Hematopoietic multipotent progenitor cell treated with erythropoietin and hydrocortisone succinate and interleukin-3 and kit ligand, for 6 days (in vitro differentiated cells): ENCODE measurements at places on chromosomes 12 and 14.

DNA sequence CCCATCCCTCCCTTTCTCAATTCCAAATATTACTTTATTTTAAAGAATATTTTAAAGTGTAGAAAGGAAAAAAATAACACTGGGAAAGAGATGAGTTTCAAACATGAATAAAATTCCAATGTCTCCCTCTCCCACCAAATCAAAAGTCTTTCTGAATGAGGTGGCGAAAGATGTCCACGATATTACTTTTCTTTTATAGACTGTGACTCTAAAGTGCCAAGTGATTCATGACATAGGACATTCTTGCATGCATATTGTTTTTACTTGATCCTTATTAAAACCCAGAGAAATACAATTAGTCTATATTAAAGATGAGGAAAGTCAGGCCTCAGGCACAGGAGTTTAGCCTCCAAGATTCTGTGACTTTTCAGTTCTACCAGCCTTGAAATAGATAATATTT is 16.0 kb upstream of the LUM start:
- DNase-seq, result no peak

DNA sequence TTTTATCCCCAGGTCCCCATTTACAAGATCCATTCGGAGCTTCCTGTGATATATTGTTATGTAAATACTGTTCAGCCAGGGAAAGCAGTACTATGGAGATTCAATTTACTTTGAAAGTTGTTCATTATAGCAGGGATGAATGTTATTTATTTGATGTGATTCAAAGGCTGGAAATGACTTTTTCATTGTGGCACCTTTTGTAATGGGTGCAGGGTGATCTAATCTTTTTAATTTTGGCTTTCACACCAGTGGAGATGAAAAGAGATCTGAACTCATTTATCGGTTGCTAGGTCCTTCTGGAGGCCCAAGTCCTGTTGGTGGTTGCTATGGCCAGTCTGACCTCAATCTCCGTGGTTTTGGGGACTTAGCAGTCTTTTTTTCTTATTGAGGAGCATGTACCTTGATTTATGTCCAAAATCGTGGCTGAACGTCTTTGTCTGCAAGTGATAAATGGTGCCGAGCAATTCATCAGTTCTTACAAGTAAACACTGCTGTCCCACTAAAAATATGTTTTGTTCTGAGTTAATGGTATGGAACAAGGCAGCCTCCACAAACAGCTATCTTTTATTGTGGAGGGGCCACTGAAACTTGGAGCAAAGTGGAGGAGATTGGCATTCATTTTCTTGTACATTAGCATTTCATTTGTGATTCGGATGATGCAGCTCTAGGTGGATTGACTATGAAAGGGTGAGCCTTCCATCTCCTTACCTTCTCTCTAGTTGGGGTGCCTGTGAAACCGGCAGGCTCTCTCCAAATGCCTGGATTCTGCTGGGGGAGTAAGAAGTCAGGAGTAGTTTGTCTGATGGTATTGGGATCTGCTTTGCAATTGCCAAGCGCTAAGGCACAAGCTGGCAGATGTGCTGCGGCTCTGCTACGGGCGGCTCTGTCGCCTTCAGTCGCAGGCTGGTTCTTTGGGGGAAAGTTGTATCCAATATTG is 2.0 kb downstream of the RMST start:
- no peak for DNase-seq

DNA sequence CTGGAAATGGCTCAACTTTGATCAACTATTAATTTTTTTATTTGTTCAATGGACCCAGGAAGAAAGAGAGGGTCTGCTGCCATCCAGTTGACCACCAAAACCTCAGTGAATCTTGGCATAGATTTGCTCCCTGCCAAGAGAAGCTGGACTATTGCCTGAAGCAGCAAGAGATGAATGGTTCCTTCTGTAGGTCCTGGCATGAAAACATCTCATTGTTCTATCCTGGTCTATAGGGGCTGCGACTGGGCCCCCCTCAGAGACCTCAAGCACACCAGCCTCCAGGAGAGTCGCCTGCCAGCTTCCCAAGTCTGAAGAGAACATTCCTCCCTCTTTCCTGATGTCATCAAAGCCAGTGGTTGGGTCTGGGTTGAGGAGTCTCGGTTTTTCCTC is 204.9 kb downstream of the TMX1 start:
- DNase-seq, result no peak

- peak; percentile 18 for DNase-seq
Measured at GRCh38 chr14:39109893-39110715, 4.0 kb upstream of the GEMIN2 start.

GRCh38 chr14:20671597-20672283 is 12.6 kb upstream of the RNASE4 start:
- no peak for DNase-seq

GRCh38 chr14:50941151-50941550 is 3.1 kb downstream of the PYGL start:
- no peak for DNase-seq

GRCh38 chr14:35352274-35353233 is 52.0 kb downstream of the NFKBIA start:
- DNase-seq, result no peak

GRCh38 chr12:117501076-117501869 is 139.8 kb upstream of the NOS1 start:
- no peak for DNase-seq

DNA sequence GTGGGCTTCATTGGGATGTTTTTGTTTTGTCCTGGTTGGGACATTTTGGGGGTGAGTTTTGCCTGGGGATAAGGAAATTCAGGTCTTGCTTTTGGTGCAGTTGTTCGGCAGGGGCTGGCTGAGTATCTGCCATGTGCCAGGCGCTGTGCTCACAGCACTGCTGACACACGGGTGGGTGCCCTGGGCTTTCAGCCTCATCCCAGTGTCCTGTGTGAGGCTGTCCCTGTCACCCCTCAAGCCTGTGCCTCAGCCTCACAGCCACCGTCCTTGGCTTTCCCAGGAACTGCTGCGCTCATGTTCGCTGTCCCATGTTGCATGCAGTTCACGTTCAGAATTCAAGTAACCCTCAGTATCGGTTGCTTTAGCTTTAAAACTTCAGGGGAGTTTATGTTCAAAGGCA is 24.9 kb downstream of the XRCC3 start:
- DNase-seq, result no peak

GRCh38 chr12:130832561-130833209 is 6.4 kb downstream of the STX2 start:
- DNase-seq, result peak; percentile 96

DNA sequence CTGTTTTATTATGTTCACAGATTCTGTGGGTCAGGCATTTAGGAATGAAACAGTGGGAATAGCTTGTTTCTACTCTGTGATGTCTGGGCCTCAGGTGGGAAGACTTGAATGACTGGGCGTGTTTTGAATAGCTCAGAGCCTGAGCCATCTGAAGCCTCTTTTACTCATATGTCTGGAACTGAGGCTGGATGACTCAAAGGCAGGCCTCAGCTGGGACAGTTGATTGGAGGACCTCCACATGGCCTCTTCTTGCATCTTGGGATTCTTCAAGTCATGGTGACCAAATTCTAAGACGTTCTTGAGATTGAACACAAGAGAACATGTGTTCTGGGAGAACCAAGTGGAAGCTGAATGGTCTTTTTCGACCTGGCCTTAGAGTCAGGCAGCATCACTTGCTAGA is 45.8 kb upstream of the TBX3 start:
- DNase-seq, result no peak

DNA sequence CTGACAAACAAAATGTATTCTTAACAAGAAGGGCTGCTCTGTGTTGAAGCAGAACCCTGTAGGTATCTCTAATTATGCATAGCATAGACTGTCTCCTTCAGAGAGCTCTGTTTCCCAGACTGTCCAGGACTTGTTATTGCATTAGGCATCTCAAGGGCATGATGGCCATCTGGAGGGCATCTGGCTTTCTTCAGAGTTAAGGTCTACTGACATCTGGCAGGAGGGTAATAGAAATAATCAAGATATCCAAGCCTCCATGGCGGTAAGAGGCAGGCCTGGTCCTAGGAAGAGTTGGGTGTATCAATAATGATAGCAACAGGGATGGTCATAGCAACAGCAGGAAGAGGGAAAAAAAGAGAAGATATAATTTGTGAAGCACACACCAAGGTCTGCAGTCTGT is 161.2 kb downstream of the TTC8 start:
- DNase-seq, result no peak

DNA sequence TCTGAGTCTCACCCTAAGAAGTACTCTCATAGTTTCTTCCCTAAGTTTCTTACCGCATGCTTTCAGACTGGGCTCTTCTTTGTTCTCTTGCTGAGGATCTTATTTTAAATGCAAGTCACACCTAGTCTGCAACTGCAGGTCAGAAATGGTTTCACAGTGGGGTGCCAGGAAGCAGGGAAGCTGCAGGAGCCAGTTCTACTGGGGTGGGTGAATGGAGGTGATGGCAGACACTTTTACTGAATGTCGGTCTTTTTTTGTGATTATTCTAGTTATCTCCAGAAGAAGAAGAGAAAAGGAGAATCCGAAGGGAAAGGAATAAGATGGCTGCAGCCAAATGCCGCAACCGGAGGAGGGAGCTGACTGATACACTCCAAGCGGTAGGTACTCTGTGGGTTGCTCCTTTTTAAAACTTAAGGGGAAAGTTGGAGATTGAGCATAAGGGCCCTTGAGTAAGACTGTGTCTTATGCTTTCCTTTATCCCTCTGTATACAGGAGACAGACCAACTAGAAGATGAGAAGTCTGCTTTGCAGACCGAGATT is 1.7 kb downstream of the FOS start:
- DNase-seq, result no peak

DNA sequence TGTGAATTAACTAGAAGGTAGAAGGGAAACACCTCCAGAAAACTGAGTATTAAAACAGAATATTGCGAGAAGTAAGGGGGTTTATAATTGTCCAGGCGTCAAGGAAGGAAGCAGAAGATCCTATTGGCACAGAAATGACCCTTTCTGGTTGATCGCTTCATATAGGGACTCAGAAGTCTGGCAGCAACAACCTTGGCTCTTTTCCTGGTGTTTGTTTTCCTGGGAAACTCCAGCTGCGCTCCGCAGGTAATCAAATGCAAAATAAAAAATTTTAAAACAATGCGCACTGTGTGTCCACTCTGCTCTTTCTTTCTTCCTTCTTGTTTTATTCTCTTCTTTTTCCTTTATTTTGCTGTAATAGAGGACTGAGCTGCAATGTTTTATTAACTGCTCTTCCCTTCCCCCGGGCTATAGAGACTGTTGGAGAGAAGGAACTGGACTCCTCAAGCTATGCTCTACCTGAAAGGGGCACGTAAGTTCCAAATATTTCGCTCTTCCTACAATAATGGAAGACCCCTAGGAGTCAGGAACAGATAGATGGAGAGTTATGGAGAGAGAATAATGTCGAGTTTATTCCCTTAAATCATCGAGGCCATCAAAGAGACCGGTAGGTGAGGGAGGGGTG is 737 bp downstream of the SPX start:
- no peak for DNase-seq

DNA sequence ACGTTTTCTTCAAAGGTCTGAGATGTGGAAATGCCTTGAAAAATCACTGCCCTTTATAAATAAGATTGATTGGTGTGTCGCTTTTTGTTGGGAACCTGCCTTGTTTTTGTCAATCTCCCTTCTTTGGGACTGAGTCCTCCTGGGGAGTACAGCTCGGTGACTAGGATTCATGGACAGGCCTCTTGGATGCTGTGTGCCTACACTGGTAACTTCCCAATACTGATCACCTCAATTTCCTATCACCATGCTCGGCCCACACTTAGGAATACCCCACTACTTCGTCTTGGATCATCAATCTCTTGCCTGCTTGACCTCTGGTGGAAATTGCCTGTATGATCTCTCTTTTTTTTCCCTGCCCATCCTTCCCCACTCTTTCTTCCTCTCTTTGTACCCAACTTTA is 34.2 kb downstream of the NTN4 start:
- no peak for DNase-seq

GRCh38 chr12:111406474-111407376 is 1.0 kb downstream of the SH2B3 start:
- DNase-seq, result peak; percentile 48

DNA sequence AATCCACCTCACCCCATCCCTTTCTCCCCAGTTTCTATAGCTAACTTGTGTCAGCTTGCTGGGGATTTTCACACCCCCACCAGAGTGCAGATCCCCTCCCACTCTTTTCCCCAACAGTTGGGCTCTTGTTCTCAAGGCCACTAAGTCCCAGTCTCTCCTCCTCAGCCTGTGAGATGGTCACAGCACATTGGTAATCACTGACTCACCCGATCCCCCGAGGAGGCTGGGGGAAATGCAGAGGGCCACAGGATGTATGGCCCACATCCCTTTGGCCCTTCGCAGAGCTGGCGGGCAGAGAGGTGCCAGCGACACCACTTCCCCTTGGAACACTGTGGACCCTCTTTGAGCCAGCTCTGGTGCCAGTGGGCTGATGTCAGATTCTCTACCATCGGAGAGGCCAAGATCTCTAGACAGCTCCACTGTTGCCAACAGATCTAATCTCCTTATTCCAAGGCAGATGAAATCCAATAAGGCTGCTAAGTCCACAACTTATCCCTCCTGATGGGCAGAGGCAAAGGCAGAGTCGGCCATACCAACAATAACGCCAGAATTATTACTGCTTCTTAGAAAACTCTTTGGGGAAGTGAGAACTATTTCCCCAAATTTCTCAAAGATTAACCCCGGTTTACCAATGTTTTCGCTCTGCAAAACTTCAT is 1.6 kb downstream of the FMNL3 start:
- no peak for DNase-seq

DNA sequence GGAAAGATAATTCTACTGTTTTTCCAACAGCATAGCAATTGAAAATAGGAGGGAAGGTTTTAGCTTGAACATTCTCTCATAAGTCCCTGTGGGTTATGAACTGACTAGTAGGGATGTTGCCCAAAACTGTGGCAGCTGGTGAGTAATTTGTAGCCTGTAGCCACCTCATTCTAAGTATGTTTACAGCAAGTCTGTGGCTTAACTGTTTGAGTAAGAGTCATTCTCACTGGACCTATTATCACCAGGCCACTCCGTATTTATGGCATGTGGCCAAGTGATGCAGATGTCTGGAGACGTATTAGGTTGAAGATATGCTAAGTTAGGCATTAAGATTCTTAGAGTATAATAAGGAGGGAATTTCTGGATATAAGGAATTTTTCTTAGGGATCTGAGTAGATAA is 458.3 kb downstream of the ETNK1 start:
- DNase-seq, result no peak

- no peak for DNase-seq
Measured at GRCh38 chr12:76035045-76035444, 3.5 kb upstream of the PHLDA1 start.

DNA sequence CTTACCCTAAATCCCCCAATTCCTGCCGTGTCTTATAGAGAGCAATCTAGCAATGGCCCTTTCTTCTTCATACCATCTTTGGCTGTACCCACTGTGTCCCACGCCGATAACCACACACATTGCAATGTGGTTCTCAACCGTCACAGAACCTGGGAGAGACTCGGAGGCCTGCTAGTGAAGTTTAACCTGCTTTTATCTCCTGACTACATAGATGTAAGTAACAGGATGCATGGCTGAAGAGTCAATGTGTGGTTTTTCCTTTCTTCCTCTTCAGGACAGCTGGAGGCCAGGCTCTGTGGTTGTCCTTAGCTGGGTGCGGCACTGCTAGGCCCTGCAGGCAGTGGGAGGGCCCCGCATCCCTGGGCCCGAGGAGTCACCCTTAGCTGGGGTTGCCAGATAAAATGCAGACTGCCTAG is 51.3 kb downstream of the ZNF664 start:
- DNase-seq, result peak; percentile 98

GRCh38 chr12:102950107-102950949 is 7.1 kb upstream of the ASCL1 start:
- DNase-seq, result no peak

GRCh38 chr14:22482782-22483553 is 106.1 kb downstream of the DAD1 start:
- DNase-seq, result no peak
